ENCODE measurements at places on chromosomes 7 and 10.

GRCh38 chr7:30971440-30971839 is 7.7 kb downstream of the GHRHR start:
- DNase-seq, result no peak

- DNase-seq, result no peak
Measured at GRCh38 chr10:14554091-14554490, 220.6 kb downstream of the FAM107B start.

GRCh38 chr7:126791306-126791705 is 461.4 kb downstream of the GRM8 start:
- DNase-seq, result no peak

GRCh38 chr7:77252506-77252905 is 52.9 kb upstream of the FGL2 start:
- DNase-seq, result no peak

DNA sequence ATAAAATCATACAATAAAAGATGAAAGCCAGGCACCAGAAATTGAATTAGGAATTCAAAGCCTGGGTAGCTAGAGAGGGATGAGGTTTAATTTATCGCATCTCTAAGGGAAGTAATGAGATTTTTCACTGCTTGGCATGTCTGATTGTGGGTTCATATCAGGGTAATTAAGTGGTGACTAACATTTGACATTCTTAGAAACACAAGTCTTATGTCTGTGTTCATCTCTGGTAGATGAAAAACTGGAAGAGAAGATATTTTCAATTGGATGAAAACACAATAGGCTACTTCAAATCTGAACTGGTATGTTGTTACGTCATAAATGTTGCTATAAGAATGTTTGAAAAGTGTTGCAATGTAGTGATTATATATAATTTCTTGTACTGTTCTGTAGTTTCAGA is 36.8 kb upstream of the ARMS2 start:
- DNase-seq, result no peak

GRCh38 chr10:5659702-5660528 is 6.5 kb downstream of the ASB13 start:
- DNase-seq, result peak; percentile 16

- DNase-seq, result no peak
Measured at GRCh38 chr10:11887381-11888227, 64.4 kb downstream of the PROSER2 start.

DNA sequence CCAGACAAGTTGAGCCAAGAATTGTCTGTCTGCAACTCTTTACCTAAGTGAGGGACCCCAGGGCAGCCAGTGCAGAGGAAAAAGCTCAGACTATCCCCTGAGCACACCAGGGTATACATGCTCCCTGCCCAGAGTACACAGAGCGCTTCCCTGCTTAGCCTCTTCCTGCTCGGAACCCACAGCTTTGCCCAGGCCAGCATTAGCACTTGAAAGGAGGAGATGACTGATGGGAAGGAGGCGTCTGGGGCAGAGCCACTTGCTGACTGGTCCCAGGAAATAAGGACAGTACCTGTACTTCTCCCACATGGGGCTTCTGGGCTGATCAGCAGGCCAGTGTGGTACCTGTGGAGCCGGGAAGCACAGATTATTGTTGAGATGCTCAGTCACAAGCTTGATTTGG is 48.4 kb upstream of the TRIM8 start:
- DNase-seq, result no peak

DNA sequence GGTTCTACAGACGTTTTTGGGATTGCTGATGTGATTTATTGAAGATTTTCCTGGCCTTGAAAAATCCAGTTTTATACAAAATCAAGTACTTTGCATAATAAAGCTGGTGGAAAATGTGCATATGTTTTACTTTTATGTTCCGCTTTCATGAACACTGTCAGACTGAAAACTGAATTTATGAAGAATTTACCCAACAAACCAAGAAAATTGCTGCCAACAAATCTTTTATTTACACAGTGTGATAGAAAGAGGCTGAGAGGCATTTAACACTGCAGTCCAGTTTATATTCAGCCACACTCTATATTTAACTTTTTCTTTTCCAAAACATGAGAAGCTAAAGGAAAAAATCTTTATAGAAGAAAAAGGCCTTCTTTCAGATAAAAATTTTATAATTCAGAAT is 35.4 kb upstream of the RSU1 start:
- no peak for DNase-seq

DNA sequence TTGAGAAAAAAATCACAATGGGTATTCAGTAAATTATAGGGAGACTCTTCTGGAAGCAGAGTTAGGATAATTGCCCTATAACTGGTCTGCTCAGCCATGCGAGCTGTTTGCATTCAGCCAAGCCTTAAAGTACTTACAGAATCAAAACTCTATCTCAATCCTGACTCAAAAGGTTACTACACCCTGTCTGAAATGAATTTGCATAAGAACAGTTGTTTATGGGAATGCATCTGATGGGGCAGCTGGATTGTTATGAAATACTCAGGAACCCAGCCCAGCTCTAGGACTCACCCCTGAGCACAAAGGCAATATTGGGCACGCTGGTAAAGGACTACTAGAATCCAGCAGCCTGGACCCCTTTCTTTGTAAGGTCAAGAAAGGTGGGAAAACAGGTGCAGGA is 38.8 kb downstream of the AKR1B15 start:
- no peak for DNase-seq

- DNase-seq, result no peak
Measured at GRCh38 chr7:93298671-93299070, 66.5 kb downstream of the VPS50 start.
